Activated CD8-positive, alpha-beta memory T cell treated with anti-CD3 and anti-CD28 coated beads, Interleukin-2, amount 10 ng/mL, durations not matched to agents 7 days and 5 days (primary cell): ENCODE measurements at places on chromosomes 16 and 17.

GRCh38 chr16:86447228-86447627 is 63.1 kb upstream of the FOXF1 start:
- DNase-seq = no peak

DNA sequence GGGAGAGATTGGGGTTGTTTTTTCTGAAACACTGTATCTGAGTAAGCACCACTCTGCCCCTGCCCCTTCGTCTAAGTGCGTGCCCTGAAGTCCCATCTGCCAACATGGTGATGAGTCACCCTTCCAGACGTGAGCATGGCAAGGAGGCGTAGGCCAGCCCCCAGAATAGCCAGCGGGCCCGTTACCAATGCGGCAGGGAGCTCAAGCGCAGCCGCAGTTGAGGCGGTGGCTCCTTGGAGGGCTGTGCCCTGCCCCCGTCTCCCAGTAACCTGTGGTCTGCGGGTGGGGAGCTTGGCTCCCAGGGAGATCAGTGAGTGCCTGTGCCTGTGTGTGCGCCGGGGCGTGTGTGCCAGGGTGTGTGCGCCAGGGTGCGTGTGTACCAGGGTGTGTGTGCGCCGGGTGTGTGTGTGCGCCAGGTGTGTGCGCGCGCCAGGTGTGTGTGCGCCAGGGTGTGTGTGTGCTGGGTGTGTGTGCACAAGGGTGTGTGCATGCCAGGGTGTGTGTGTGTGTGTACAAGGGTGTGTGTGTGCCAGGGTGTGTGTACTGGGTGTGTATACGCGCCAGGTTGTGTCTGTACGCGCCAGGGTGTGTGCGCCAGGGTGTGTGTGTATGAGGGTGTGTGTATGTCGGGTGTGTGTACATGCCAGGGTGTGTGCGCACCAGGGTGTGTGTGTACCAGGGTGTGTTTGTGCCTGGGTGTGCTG is 98.6 kb upstream of the CHMP6 start:
- DNase-seq = peak; percentile 85

GRCh38 chr16:89102041-89102471 is 8.4 kb downstream of the ACSF3 start:
- DNase-seq = no peak

- DNase-seq = no peak
These were observed 759 bp downstream of the ELAC2 start for GRCh38 chr17:13016881-13017654.

DNA sequence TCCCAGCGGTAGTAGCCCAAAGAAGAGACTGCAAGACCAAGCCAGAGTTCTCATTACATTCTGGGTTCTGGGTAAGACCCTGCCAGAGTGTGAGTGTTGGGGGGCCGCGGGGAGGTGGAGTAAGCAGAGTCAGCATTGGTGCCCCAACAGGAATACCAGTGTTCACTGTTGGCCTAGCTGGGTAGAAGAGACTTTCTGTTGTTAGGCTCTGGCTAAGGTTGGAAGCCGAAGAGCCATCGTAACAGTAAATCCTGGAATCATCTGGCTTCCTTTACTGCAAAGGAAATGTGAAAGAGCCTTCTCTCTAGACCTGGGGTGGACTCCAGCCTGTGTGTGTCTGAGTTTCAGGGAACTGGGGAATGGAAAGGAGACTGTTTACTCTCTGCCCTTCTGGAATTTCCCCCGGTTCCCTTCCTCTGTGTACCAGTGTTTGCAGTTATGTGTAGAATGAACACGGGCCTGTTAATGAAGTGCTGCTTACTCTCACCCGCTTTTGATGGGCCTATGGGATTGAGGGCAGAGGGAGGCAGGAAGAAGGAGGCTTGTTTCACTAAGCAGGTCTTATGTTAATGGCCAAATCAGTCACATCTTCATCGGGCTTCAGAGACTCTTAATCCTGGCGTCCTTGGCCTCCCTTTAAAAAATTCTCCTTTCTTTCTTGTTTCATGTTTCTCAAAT is 68.5 kb downstream of the WWP2 start:
- DNase-seq = no peak

GRCh38 chr16:80948886-80949493 is 57.7 kb downstream of the CMC2 start:
- no peak for DNase-seq

DNA sequence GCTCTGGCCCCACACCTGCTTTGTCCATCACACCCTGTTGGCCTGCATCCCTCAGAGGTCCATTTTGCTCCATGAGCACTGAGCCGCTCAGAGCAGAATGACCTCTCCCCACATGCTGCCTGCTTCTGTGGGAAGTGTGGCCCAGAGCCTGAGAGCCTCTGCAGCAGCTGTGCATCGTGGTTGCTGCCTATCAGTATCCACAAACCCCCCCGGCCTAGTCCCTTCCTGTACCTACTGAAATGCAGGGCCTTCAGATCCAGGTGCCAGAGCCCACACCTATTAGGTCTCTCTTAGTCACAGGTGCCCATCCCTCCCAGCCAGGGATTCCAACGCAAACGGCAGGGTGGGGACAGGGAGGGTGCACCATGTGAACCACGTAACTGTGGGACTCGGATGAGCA is 16.6 kb upstream of the TRPV3 start:
- no peak for DNase-seq

GRCh38 chr17:48498164-48498850 is 32.5 kb downstream of the HOXB1 start:
- DNase-seq = no peak

- no peak for DNase-seq
These were observed 46.8 kb downstream of the IL21R start for GRCh38 chr16:27448532-27449433.

- no peak for DNase-seq
These were observed 72.9 kb downstream of the CYTH1 start for GRCh38 chr17:78709119-78709681.

DNA sequence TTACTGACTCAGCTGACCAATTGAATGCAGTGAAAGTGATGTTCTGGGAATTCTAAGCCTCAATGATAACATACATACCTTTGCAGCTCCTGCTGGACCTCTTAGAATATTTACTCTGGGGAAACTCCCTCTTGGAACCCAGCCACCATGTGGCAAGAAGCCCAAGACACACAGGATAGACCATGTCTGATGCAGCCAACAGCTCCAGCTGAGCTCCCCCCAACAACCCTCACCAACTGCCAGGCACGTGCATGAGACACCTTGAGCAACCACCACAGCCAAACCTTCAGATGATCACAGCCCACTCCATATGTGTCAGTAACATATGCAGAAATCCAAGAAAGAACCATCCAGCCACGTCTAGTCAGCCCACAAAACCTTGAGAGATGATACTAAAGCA is 53.0 kb downstream of the XYLT1 start:
- DNase-seq = no peak

- no peak for DNase-seq
These were observed 153.4 kb upstream of the PLCG2 start for GRCh38 chr16:81625544-81626153.

GRCh38 chr17:9487406-9487805 is 88.2 kb downstream of the STX8 start:
- no peak for DNase-seq

- DNase-seq = no peak
These were observed 45.4 kb downstream of the CLEC19A start for GRCh38 chr16:19330841-19331397.

DNA sequence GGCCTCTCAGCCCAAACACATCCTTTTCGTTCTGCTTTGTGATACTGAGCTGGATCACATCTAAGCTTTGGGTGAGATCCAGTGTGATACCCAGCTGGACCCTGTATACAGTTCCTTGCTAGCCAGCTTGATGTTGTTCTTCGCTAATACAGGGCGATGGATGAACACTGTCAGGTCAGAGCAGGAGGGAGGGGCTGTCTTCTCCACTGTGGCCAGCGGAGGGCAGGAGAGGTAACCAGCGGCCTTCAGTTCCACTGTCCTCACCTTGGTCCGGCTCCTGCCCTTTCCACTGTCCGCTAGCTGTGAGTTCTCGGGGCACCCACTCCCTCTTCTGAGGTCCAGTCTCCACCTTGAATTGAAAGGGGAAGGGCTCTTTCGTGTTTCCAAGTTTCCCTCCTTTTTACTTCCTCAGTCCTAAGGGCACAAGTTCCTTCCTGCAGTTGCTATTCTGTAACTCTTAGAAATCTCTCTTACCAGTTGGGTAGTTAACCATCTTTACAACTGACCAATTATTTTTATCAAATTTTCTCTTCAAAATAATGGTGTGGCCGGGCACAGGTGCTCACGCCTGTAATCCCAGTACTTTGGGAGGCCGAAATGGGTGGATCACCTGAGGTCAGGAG is 3.0 kb upstream of the ZNF213 start:
- DNase-seq = peak; percentile 66

GRCh38 chr16:23699100-23699499 is 13.9 kb downstream of the ERN2 start:
- peak; percentile 66 for DNase-seq

GRCh38 chr17:46135126-46135812 is 58.0 kb downstream of the KANSL1 start:
- DNase-seq = no peak

GRCh38 chr17:74164446-74165045 is 38.9 kb upstream of the RPL38 start:
- DNase-seq = no peak

DNA sequence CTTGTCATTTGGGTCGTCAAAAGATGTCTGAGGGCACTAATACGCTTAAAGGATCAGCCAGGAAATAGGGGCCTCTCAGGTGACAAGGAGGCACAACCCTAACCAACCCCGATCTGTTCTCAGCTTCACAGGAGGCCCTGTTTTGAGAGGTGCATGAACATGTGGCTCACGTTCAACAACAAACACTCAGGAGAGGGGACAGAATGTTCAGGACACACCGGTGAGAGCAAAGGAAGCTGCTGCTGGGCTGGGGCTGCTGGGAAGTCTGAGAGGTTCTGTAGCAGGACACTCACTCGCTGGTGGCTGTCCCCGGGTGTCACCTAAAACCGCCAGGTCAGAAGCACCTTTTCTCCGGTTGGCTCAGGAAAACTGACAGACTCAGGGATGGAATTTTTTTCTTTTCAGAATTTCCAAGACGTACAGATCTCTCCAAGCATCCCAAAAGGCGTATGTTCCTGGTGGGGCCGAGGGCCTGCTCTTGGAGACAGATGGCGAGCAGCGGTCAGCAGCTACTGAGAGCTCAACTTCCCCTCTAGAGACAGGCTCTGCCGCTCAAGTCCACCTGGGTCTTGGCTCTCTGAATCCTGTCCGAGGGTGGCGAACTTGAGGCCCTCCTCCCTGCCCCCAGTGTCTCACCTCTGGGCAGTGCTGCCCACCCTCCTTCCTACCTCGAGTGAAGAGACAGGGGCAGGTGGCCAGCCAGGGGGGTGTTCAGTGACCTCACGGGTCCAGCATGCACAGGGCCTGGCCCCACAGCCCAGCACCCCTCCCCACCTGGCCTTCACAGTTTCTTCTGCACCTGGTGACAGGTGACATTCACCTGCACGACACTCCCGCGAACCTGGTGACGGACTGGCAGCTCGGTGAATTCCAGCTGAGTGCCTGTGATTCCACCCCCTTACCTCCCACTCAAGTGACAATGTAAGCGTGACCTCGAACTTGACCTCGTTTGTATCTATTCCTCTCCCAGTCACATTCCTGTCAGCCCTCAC is 22.9 kb downstream of the CLUH start:
- no peak for DNase-seq

DNA sequence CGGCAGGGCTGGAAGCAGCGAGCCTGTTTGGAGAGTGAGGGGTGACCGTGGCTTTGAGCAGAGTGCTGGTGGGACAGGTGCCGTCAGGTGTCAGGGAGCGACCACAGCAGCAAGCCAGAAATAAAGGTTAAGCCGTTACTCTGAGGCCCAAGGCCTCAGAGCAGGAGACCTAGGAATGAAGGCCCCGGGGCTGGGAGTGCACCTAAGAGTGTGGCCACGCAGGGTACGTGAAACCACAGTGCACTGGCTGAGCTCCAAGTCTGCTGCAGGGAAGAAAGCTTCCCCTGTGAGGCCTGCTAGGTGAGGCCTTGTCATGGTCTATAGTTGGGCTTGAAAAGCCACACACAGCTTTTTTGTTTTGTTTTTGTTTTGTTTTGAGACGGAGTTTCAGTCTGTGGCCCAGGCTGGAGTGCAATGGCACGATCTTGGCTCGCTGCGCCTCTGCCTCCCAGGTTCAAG is 8.7 kb downstream of the CLUAP1 start:
- DNase-seq = peak; percentile 93

- DNase-seq = no peak
These were observed 8.0 kb downstream of the OR1F1 start for GRCh38 chr16:3195975-3196374.

DNA sequence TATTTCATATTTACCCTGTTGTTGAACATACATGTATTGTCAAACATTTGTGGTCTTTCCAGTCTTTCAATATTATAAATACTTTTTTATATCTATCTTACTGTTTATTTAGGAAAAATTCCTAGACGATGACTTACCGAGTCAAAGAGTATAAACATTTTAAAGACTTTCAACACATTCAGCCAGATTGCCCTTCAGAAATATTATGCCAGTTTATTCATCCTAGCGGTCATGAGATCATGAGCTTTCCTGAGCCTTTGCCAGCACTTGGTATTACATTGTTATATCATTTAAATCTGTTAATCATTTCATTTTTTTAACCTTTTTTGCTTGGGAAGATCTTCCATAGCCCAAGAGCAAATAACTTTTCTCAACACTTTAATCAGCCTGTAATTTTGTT is 197.4 kb downstream of the SPECC1 start:
- DNase-seq = no peak

DNA sequence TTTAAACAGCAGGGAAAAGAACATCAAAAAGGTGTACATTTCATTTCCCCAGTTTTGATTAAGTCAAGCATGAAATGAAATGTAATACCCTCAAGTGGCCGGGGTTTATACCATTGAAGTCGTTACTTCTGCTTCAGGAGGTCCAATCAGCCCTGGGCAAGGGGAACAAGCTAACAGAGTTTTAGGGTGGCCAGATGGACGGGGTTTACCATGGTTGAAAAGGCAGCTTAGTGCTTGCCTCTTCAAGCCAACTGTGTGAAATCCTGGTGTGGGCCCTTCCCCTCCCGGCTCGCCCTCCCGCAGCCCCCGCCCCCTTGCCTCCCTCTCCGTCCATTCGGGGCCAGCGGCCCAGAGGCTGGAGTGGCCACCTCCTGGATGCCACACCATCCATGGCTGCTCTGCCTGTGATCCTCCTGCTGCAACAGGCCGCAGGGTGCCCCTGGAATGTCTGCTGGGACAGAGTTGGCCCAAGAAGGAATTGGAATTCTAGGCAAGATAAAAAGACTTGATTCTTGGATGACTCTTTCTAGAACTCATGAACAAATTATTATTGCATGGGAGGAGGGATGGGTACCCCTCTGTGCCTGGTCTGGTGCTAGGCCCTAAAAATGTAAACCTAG is 296.2 kb upstream of the IRX3 start:
- DNase-seq = no peak

DNA sequence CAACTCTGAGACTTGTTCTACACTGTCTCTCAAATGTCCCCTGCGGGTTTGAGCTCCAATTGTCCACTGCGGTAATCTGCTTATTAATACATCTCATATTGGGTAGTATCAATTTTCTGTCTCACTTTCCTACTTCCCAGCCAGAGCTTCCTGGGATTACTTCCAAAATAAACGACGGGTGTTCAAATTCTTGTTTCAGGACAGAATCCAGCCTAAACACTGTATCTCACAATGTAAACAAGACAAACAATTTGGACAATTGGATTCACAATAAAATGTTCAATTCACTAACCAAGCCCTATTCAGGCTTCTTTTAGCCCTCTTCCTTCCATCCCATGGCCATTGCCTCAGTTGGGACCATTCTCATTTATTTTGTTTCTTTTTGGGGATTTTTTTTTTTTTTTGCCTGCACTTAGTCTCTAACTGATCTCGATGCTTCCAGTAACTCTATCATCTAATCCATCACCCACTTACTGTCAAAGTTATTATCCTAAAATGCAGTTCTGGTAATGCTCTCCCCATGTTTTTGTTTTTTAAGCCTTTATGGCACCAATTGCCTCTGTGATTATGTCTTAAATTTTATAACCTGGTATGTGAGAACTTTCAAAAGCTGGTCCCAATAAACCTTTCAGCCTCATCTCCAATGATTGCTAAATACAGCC is 2.0 kb upstream of the VAT1L start:
- no peak for DNase-seq
